ENCODE measurements at places on chromosomes 13 and 19.

DNA sequence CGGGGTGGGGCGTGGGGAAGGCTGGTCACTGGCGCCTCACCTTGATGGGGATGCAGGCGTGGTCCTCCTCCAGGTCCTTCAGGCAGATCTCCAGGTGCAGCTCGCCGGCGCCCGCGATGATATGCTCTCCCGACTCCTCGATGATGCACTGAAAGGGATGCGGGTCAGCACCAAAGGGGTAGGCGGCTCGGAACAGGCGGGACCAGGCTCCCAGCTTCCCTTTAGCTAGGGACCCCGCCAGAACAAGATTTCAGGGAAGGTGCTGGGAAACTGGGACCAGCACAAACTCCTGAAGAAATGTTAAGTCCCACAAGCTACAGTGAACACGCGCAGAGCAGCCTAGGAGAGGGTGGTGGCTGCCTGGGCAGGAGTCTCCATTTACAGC, 6.0 kb downstream of the EEF2 start:
- DNase-seq: no peak

DNA sequence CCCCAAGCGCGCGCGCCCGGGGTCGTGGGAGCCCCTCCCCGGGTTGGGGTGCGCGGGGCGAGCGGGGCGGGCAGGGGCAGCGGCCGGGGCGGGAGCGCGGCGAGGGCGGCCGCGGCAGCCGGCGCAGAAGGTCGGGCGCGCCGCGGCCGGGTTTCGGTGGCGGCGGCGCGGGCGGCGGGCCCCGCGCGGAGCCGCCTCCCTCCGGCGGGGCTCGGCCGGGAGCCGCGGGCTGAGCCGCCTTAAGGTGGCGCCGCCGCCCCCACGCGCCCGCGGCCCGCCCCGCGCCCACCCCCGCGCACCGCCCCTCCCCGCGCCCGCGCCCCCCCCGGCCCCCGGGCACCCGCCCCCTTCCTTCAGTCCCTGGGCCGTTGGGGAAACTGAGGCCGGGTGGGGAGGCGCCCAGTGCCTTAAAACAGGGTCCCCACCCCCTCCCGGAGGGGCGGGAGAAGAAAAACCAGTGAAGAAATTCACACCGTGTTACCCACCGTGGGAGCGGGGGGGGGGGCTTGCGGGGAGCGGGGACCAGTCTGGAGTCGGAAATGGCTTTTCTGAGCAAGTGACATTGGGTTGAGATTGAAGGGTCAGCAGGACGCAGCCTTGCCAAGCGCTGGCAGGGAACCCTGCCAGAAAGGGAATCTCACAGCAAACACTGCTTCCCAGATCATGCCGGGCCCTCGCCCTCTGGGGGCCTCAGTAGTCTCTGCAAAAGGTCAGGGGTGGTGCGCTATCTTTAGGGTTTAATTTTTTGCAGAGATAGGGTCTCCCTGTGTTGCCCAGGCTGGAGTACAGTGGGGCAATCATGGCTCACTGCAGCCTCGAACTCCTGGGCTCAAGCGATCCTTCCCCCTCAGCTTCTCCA, at the start of gene TLE2:
Gene TLE2, minus strand, starts transcription at position 216 of the 859 bp plus-strand sequence. CDS start 376 bp downstream, outside the sequence.
- DNase-seq: no peak

DNA sequence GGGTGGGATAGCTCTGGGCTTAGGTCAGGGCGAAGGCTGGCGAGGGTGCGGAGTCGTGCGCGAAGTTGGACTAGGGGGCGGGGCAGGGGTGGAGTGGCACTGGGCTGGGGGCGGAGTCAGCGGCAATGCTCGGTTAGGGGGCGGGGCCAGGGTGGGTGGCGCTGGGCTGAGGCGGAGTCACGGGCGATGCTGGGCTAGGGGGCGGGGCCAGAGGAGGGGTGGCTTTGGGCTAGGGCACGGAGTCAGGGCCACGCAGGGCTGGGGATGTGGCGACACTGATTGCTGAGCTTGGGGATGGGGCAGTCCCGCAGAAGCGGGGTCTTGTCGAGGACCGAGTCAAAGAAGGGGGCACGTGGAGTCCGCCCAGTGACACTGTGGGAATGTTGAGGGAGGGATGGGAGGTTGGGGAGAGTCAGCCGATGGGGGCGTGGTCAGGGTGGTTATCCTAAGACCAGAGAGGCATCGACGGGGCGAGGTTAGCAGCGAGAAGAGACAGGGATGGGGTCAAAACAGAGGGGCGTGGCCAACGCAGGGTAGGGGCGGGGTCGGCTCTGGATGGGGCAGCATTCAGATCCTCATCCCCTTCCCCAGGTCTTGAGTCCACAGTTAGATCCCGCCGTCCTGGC, 8.7 kb downstream of the HOMER3 start:
- DNase-seq: no peak

DNA sequence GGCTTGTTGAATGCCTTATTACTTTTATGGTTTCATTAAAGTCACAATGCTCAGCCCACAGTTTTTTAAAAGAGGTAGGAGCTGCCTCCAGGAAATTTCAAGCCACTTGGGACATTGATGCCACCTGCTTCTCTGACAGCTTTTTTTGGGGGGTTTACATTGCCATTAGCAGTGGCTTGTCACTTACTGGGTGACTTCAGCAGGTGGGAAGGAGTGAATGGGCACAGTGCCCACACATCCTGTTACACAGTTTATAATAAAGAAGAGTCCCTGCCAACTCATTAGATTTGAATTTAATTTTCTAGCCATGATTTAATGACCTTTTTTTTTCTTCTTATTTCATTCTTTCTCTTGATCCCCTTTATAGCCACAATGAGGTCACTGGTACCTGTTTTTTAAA, 61.0 kb downstream of the NHLRC3 start:
- DNase-seq: no peak

DNA sequence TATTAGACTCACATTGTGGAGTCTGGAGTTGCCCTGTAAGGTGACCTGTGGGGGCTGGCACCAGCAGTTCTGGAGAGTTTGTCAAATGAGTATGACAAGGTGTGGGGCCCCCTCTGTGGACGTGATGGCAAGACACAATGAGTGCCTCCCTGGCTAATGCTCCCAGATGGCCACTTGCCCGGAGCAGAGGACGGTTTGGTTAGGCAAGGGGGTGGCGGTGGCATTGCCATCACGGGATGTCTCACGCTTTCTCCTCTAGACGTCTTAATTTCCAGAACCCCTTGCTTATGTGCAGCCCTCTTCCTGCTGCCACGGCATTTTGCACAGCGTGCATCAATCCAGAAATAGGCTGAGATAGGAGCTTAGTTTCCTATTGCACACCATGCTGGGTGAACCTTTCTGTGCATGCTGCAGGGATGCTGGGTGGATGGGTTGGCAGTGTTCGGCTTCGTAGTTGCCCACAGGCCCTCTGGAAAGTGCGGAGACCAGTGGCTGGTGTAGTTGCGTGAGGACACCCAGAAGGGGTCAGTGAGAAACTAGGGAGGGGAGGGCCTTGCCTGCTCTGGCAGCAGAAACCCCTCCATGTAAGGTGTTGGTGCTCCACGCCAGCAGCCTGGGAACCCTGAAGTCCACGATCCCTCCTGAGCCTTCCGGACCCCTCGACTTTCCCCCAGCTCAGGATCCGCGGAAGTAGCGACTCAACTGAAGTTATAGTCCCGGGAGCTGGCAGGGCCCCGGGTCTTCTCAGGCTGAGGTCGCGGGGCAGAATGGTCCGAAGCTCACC, 18.1 kb upstream of the LRP3 start:
- no peak for DNase-seq

DNA sequence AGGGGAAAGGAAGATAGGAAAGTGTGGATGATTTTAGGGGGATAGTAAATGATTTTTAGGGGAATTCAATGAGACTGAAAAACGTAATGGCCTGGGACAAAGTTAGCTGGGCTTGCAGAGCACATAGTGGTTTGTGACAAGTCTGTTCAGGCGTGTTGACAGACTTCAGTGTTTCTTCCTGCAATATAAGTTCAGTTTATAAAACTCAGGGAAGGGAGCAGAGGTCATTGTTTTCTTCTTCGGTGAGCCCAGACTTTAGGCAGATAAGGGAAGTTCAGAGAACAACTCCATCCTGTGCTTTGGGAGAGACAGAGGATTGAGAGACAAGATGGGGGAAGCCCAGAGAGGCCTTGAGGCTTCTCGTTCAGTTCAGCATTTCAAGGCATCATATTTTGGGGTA, 45.2 kb upstream of the SLC7A1 start:
- no peak for DNase-seq

DNA sequence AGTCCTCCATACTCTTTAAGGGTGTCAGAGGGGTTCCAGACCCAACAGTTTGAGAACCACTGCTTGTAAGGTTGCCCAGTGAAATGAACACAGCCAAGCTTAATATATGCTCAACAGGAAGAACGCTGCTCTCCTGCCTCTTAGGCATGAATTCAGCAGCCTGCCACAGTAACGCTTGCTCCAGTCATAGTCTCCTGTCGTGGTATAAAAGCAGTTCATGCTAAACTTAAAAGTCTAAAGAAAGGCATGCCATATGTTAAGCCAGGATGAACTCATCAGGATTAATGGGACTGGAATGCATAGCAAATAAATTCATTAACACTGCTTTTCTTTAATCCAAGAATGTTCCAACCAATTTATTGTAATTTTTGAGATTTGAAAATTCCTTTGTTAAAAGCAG, 38.7 kb downstream of the SLC7A1 start:
- DNase-seq: no peak
